Fibroblast of the aortic adventitia (primary cell): ENCODE measurements at places on chromosomes 2 and 18.

DNA sequence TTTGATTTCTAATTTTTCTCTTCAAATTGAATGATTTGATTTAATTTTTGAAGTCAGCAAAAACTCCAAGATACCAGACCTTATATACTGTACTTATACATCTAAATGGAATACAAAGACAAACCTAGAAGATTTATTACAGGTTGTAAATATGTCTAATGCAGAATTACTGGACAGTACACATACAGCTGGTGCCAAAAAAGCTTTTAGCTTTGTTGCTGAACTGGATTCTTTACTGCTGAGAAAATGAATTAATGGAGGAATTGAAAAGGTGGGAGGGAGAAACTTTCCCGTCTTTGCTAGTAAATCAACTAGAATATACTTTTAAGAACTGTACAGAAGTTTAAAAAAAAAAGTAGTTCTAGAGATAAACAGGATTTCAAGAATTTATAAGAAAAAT is 17.5 kb downstream of the C1D start:
- DNase-seq = no peak

DNA sequence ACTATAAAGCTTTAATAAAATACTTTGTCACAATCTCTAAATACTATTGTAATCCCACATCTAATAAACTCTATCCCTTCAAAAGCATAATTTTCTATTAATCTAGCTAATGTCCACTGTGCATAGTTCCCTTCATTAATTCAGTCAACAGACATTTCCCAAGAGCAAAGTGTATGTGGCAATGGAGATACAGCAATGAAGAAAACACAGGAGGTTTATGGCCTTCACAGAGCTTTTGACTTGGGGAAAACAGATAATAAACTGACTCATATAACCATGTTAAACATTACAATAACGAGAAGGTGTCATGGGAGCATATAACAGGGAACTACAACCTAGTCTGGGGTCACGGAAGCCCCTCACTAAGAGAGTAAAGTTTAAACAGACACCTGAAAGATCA is 86.3 kb downstream of the SPIRE1 start:
- no peak for DNase-seq

GRCh38 chr2:45925636-45926366 is 274.3 kb downstream of the PRKCE start:
- peak; percentile 70 for DNase-seq

GRCh38 chr2:80621656-80622055 is 317.1 kb upstream of the LRRTM1 start:
- no peak for DNase-seq

DNA sequence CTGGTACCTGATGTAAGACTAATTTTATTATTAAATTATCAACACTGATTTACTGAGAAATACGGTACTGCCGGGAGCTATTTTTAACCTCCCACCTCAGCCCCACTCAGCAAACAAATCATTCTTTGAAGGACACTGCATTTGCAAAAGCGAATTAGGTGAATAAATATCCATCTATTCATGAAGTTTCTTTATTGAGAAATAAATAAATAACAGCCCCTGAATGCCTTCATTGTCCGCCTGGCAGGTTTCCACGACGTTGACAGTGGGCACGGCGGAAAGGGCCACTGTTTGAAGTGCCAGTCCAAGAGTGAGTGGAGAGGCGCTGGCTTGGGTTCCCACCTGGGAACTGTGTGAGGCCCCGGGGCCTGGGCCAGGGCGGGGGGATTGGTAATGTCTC is 15.7 kb downstream of the C1QL2 start:
- no peak for DNase-seq

- peak; percentile 61 for DNase-seq
Measured at GRCh38 chr2:113886479-113887008, 3.3 kb upstream of the ACTR3 start.
